ENCODE measurements at places on chromosomes 1 and 21.

- DNase-seq, result no peak
These were observed 709.2 kb downstream of the PLA2G4A start for GRCh38 chr1:187537936-187538335.

DNA sequence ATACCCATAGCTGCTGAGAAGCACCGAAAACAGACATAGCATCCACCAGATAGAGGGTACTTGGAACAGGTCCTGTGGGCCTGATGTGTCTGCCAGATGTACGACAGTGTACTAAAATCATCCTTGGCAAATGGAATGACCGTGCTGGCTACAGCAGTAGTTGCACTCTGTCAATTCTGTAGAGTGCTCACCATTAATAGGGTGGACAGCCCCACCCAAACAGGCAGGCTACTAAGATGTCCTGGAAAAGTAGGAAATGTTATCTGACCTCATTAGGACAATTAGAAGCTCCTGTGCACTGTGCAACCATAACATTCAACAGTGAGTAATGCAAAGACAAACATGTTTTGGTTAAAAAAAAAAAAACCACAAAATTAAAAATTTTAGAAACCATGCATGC lies 106.2 kb downstream of the PTPN14 start:
- no peak for DNase-seq

- no peak for DNase-seq
These were observed 32.2 kb upstream of the BACE2 start for GRCh38 chr21:41135746-41136145.

- no peak for DNase-seq
These were observed 3.9 kb downstream of the TXNIP start for GRCh38 chr1:145992502-145992936.

GRCh38 chr1:214636436-214636835 lies 33.4 kb downstream of the CENPF start:
- DNase-seq, result no peak

- DNase-seq, result no peak
These were observed 743 bp downstream of the PHF13 start for GRCh38 chr1:6614019-6614928.

GRCh38 chr1:25338986-25339385 lies 852 bp downstream of the TMEM50A start:
- DNase-seq, result no peak

Measured in COLO829 (cell line).